ENCODE measurements at places on chromosomes 6 and 20.

- H3K4me3 ChIP-seq = no peak overlapping the region
- H3K4me1 ChIP-seq = peaks cover 33% of the 10 kb centered on the region
- peaks cover 3% of the 10 kb centered on the region for H3K36me3 ChIP-seq
- no peak overlapping the region for H3K27ac ChIP-seq
Measured at GRCh38 chr6:88867841-88868731, 95.3 kb downstream of the RNGTT start.

GRCh38 chr6:17473554-17473953, 80.2 kb downstream of the CAP2 start:
- no peaks in the 10 kb centered on the region for H3K36me3 ChIP-seq
- H3K4me1 ChIP-seq = no peaks in the 10 kb centered on the region
- peaks cover 6% of the 10 kb centered on the region for H3K27me3 ChIP-seq
- no peak overlapping the region for H3K27ac ChIP-seq
- H3K4me3 ChIP-seq = no peak overlapping the region

- no peak overlapping the region for H3K27ac ChIP-seq
- H3K27me3 ChIP-seq = peaks cover 33% of the 10 kb centered on the region
- H3K4me1 ChIP-seq = peaks cover 5% of the 10 kb centered on the region
- no peak overlapping the region for H3K4me3 ChIP-seq
Measured at GRCh38 chr6:41634657-41635056, 3.6 kb upstream of the MDFI start.

DNA sequence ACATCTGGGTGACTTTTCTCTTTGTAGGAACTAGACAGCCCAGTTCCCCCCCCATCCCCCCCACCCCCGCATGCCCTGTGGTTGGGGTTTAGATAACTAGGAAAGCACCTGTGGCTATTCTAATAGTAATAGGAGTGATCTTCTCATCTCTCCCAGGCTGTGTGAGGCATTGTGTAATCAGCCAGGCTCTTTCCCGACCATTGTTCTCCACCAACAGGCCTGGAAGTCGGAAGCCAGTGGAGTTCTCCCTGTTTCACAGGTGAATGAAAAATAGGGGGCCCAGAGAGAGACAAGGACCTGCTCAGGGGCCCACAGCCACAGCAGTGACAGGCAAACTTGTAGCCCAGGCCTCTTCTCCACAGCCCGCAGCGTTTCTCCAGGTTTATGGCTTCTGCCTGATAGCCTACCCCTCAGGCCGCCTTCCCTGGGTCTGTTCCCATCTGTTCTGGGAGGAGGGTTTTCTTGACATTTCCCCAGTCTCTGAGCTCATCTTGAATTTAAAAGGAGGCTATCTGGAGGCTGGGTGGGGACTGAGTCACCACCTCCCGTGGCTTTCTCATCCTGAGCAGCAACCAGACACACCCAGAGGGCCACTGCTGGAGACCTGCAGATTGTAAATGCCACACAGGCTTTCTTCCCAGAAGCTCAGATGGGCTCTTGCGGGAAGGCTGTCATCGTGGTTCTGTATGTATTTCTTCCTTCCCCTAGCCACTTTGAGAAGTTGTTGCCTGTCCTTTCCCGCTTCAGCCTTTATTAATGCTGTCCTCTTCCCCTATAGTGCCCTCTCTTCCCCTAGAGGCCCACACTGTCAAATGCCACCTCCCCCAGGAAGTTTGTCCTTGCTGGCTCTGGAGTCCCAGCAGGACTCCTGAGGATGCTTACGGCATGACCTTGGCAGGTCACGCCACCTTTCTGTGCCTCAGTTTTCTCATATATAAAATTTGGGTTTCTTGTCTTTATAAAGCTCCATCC, 75.9 kb upstream of the MYL9 start:
- peak; percentile 75 for DNase-seq
- H3K4me1 ChIP-seq = peaks cover 77% of the 10 kb centered on the region
- H3K36me3 ChIP-seq = no peaks in the 10 kb centered on the region
- H3K4me3 ChIP-seq = no peak overlapping the region

DNA sequence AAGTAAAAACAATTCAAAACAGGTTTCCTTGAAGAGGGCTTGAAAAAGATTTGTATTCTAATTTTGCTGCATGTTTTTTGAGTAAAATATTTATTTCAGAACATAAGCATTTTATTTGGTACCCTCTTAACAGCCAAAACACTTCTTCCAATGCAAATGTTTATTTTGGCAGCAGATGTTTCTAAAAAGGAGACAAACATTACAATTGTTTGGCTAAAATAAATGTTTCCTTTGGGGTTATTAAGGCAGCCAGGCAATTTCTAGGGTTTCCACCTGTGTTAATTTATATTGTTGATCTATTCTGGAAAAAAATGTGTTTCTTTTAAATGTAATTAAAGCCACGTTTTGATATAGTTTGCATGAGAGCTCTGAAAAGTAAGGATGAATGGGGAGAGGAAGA, 56.6 kb downstream of the ARID1B start:
- no peaks in the 10 kb centered on the region for H3K27me3 ChIP-seq
- no peak overlapping the region for H3K27ac ChIP-seq
- peaks cover 43% of the 10 kb centered on the region for H3K4me1 ChIP-seq
- peaks cover 17% of the 10 kb centered on the region for H3K36me3 ChIP-seq

DNA sequence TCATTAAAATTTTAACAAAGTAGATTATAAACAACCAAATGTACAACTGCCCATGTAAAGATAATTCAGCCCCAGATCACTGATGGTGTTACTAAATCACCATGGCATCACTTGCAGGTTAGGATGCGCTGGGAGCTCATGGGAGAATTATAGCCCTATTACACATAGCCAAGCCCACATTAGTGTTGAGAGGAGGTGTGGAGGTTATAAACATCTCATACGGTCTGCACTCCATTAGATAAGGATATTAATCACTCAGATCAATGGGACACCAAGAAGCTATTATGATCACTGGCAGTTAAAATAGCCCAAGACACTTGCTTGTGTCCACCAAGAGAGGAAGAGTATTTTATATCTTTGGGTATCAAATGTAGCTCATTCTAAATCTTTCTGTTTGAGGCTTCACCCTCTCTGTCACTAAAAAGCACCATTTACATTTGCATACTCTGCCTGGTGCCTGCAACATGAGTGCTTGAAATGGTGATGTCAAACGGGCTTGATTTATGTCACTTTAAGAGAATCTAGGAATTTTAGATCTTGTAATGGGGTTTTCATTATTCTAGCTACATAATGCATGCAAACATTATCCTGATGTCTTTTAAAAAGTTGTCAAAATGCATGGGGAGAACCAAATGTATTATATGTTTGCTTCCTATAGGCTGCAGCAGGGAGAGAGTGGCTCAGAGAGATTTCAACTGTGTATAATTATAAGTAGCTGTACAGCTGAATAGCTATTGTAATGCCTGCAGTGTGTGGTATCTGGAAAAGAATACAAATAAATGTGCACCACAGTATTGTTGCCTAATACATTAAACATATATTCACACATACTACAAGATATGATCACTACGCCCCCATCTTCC, 654.1 kb upstream of the MARCKS start:
- no peaks in the 10 kb centered on the region for H3K36me3 ChIP-seq
- no peak overlapping the region for H3K27ac ChIP-seq
- H3K4me1 ChIP-seq = no peaks in the 10 kb centered on the region
- no peak for DNase-seq

DNA sequence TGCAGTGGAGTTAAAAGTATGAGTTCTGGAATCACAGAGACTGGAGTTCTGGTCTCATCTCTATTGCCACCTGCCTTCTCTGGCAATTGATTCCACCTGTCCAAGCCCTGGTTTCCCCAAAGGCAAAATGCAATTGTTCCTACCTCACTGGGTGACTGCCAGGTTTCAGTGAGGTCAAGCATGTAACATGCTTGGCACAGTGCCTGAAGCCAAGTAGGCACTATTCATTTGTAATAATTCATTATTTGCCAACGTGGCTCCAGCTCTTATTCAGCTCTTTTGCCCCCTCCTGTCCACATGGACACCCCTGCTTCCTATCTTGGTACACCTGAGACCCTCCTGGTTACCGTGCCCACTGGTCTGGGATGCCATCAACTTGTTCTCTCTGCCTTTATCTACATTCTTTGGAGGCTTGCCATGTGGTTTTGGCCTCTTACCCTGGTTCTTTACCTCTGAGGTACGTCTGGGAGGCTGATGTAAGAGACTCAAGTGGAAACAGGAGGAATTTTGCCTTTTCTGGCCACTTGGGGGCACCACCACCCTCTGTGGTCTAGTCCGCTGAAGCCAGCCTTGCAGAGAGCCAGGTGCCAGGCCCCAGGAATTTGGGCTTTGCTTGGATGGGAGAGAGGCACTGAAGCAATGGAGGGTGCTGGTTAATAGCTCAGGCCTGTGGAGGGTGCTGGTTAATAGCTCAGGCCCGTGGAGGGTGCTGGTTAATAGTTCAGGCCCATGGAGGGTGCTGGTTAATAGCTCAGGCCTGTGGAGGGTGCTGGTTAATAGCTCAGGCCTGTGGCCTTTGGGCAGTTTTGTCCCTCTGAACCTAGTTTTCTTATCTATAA, 1.7 kb downstream of the KCNK15 start:
- H3K27ac ChIP-seq = no peak overlapping the region
- peak; percentile 81 for DNase-seq
- H3K4me3 ChIP-seq = peak overlapping the region; percentile 67
- H3K27me3 ChIP-seq = peaks cover 18% of the 10 kb centered on the region
- H3K36me3 ChIP-seq = no peaks in the 10 kb centered on the region

- H3K4me3 ChIP-seq = no peak overlapping the region
- peaks cover 7% of the 10 kb centered on the region for H3K27me3 ChIP-seq
- no peaks in the 10 kb centered on the region for H3K36me3 ChIP-seq
- H3K4me1 ChIP-seq = peaks cover 2% of the 10 kb centered on the region
- no peak for DNase-seq
Measured at GRCh38 chr6:44016131-44016870, 111.0 kb downstream of the MRPL14 start.

DNA sequence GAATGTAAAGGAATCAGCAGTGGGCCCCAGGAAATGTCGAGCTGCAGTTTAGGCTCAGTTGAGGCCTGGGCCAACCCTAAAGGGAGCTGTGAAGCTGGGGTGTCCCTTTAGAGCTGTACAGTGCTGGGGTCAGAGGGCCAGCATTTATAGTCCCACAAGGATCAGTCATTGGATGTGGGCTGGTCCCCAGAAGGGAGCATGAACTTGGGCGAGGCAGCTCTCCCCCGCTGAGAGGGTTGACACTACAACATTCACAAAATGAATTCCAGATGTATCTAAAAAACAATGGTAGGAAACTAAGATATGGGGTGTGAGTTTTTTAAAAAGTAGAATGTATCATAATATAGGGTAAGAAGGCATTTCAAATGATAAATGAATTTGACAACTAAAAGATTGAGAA, 29.7 kb upstream of the TMX4 start:
- H3K36me3 ChIP-seq = no peaks in the 10 kb centered on the region
- H3K27me3 ChIP-seq = peaks cover 4% of the 10 kb centered on the region
- no peaks in the 10 kb centered on the region for H3K4me1 ChIP-seq
- DNase-seq = no peak
- no peak overlapping the region for H3K27ac ChIP-seq

- H3K4me1 ChIP-seq = no peaks in the 10 kb centered on the region
- H3K27ac ChIP-seq = no peak overlapping the region
- no peak overlapping the region for H3K4me3 ChIP-seq
Measured at GRCh38 chr6:90496258-90497016, 90.4 kb downstream of the MAP3K7 start.

GRCh38 chr6:55184782-55185530, 10.6 kb downstream of the HCRTR2 start:
- no peak overlapping the region for H3K27ac ChIP-seq
- no peaks in the 10 kb centered on the region for H3K4me1 ChIP-seq
- no peaks in the 10 kb centered on the region for H3K27me3 ChIP-seq

GRCh38 chr6:21265034-21265729, 328.4 kb upstream of the SOX4 start:
- peaks cover 3% of the 10 kb centered on the region for H3K27me3 ChIP-seq
- no peak overlapping the region for H3K4me3 ChIP-seq
- H3K27ac ChIP-seq = peak overlapping the region; percentile 56
- no peaks in the 10 kb centered on the region for H3K36me3 ChIP-seq
- peak; percentile 47 for DNase-seq
